HS-27A (cell line): ENCODE measurements at places on chromosomes 1 and 21.

GRCh38 chr1:93905734-93906133 is 3.5 kb downstream of the GCLM start:
- no peak for DNase-seq

DNA sequence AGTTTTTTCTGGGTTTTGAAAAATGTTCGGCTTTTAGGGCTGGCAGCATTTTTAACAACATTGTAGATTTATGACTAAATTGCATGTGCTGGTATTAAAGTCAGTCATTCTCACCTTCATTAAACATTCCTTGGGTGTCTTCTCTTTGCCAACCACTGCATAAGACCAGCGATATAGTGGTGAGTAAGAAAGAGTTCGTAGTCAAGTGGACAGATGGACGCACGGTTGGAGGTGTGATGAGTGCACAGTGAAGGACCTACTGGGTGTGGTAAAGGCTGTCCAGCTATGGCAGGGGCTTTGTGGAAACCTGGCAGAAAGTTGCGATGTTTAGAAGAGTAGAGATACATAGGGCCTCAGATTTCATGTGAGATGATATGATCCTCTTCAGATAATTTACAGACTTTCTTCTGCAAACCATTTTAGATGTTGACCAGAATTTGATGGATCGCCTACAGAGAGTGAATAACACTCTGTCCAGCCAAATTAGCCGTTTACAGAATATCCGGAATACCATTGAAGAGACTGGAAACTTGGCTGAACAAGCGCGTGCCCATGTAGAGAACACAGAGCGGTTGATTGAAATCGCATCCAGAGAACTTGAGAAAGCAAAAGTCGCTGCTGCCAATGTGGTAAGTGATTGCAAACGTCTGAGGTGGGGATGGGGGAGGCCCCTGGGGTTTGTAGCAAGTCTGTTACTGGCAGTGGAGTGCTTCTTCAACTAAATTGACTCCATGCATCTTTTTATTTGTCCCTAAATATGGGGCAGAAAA is 56.0 kb upstream of the LAMC2 start:
- DNase-seq: no peak

DNA sequence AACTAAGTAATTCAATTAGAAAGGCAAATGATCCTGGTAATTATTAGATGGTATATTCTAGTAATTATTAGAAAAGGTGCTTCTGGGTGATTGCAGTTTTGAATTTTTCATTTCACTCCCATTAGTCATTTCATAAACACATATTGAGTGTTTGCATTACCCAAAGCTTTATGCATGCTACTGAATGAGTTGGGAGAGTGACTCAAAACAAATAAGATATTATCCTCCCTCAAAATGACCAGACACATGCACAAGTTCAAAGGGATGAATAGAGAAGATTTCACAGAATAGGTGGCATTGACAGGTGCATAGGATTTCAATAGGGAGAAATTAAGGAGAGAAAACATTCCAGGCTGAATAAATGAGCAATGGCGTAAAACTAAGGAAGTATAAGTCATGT is 84.7 kb downstream of the PHTF1 start:
- DNase-seq: no peak

GRCh38 chr1:54378874-54379554 is 27.2 kb downstream of the SSBP3 start:
- DNase-seq: no peak

GRCh38 chr1:181014477-181015250 is 8.0 kb downstream of the STX6 start:
- DNase-seq: no peak

- no peak for DNase-seq
Observed at GRCh38 chr1:156655151-156655903, 13.4 kb downstream of the BCAN start.

DNA sequence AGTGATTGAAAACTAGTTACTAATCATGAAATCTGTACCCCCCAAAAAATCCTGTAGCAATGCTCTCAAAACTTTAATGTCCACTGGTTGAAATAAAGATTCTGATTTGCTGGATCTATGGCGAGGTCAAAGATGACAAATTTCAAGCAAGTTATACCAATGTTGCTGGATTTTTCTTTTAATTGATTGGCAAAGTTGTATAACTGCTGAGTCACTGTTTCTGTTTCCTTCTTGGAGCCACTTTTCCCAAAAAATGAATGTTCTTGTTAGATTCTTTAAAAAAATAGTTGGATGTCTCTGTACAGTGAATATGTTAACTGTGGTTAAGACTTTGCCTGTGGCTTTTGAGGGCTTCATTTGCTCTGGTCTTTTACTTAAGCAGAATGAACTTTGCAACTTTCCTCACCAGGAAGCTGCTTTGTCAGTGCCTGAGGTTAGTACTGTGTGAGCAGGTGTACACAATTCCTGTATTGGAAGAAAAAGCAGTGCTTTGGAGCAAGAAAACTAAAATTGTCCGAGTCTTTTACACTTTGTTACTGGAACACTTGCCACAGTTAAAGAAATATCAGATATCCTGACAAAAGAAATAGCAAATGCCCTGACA is 1211.9 kb downstream of the MRPL39 start:
- no peak for DNase-seq

GRCh38 chr1:151661751-151662150 is 49.9 kb downstream of the SNX27 start:
- DNase-seq: no peak

DNA sequence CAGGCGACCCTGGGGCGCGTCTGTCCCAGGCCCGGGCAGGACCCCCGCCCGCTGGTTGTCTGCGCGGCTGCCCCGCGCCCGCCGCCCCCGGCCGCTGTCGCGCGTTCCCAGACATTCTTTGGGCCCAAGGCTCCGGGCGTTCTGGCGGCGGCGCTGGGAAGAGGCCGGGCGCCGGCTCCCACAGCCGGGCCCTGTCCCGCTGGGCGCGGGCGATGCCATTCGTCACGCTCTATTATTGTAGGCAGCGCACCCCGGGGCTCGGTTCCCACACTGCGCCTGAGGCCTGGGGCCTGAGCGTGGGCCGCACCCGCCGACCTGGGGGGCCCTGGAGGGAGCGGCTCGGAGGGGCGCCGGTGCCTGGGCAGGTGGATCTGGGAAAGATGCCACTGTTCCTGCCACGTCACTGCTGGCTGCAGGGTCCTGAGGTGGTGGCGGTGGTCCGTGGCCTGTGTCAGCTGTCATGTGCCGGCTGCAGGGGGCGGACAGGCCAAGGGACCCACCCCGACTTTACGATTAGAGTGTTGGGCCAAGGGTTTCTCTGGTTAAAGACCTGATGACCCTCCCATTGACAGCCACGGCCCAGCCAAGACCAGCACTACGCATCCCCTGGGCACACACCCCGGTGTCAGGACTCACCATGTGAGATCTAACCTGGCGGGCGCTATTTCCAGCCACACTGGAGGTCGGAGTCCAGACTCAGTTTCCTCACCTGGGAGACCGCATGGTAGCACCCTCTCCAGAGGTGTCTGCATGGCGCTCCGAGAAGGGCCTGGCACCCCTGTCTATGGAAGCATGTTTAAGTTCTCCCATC is 55.1 kb upstream of the ADARB1 start:
- DNase-seq: no peak

GRCh38 chr1:40122855-40123254 is 25.8 kb upstream of the PPT1 start:
- DNase-seq: no peak

DNA sequence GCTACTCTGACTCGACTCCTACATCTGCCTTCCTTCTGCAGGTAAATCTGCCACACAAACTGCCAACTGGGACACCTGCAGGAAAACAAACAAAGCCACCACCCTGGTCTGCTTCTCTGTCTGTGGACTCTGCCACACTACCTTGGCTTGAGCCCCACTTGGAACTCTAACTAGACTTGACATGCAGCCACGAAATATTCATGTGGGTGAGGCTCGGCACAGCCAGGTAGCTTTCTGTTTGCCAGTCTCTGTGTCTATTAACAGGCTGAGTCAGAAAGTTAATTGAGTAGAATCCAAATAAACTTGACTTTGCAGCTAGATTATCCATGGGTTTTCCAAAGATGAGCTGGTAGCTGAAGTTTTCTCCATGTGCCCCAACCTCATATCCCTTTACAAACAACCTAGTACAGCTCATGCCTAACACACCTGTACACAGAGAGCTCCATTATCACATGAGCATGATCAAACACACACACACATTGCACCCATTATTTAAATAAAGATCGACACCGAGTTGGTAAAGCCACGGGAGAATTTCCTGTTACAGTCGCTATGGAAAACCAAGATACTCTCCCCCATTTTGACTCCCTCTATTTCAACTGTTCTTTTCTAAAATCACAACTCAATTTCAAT is 808 bp downstream of the C1orf116 start:
- DNase-seq: no peak

- DNase-seq: no peak
Observed at GRCh38 chr1:234936612-234937389, 191.8 kb downstream of the TOMM20 start.

- no peak for DNase-seq
Observed at GRCh38 chr1:25111706-25112105, 120.6 kb downstream of the SYF2 start.

DNA sequence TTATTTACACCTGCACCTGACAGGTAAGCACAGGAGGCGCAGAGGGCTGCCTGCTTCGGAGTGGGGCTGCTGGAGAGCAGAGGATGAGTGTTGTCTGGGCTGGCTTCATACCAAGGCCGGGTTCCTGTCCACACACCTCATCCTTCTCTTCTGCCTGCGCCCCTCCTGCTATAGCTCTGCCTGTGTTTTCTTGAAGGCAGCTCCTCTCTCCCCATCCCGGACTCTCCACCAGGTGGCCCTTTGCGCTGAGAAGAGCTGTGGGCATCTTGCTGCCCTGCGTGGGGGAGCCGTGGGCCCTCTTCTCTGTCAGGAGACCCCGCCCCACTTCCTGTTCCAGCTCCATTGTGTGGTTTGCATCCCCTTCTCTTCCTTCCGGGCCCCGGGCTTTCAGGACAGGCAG is 35.0 kb downstream of the ARHGEF10L start:
- no peak for DNase-seq

DNA sequence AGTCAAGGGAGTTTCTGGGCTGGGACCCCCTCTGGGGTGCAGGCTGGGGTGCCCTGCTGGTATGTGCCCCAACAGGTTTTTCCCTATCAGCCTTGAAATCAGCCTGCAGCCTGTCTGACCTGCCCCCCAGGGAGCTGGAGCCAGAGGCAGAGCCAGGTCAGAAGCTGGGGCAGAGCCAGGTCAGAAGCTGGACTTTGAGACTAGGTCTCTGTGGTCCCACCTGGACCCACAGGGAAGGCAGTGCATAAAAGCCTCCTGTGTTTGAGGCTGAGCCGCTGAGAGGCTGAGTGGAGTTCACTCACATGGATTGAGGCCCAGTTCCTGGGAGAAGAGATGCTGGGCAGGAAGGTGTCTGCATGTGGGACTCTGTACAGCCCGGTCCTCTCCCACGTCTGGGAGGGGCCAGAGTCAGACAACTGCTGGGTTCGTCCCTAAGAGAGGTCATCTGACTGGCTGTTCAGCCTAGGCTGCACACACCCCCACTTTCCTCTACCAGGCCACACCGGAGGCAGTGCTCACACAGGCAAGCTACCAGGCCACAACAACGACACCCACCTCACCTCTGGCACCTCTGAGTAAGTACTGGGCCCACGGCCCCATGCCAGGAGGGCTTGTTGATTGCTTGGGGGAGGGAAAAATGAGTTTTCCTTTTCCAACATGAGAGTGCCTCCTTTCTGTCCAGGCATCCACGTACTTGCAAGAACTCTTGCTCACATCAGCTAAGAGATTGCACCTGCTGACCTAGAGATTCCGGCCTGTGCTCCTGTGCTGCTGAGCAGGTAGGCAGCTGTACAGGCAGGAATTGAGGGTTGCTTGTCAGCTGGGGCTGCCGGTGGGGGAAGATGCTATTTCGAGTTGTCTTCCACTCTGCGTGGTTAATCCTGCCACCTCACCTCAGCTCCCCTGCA is at the start of gene ANXA9:
TSS of gene ANXA9 (plus strand) at position 488 of the 908 bp plus-strand sequence. CDS start 814 bp downstream, outside the sequence.
- DNase-seq: no peak

DNA sequence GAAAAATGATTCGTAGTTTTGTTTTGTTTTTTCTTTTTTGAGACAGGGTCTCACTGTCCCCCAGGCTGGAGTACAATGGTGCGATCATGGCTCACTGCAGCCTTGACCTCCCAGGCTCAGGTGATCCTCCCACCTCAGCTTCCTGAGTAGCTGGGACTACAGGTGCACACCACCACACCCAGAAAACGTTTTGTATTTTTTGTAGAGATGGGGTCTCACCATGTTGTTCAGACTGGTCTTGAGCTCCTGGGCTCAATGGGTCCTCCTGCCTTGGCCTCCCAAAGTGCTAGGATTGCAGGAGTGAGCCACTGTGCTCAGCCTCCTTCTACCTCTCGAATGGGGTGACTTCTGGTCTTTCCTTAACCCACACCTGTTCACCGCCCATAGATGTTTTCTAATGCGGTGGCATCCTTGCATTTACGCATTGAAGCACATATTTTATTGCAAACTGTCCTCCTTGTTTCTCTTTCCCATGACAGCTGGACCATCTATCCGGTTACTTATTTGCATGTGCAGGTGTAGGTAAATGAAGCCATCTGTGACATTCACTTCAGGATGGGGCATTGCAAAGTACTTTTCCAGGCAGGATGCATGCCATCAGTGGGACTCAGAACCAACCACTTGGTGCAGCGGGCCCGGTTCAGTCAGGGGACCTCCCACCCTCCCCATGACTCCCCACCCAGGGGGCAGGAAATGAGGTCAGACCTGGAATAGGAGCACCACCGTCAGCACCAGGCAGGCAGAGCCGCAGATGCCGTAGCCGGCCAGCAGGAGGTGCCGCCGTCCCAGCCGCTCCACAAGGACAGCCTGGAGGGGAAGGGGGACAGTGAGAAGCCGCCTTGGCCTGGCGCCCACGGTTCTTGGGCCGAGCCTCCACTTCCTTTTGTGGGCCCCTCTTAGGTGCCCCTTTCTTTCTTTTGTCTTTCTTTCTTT is 16.5 kb downstream of the SLC2A7 start:
- DNase-seq: no peak

GRCh38 chr1:92123868-92124267 is 43.7 kb downstream of the BTBD8 start:
- no peak for DNase-seq

DNA sequence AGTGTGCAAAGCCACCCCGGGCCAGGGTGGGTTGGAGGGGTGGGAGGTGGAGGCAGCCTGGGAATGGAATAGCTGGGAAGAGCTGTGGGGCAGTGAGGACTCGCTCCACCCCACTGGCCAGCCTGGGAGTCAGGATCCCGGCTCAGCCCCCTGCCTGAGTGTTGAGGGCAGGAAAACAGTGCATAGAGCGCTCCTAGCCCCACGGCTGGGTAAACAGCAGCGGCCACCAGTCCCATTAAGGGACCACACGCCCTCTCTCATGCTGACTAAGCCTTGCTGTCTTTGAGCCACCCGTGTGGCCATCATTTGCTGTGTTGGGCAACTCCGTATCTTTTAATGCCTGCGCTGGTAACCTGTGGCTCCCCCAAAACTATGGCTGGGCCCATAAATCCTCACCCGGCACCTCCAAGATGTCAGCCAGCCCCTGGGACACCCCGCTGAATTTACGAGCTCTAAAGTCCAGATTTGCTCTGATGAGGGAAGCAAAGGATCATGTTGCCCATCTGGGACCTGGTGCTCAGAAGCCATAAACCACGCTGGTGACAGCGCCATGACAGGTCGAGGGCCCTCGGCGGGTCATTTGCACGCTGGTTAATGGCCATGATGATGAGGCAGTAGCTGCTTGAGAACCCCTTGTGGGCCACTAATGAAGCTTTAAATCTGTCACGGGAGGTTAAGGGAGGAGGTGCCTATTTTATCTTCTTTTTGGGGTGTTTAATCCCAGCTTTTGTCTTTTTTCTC is 34.9 kb downstream of the SYF2 start:
- no peak for DNase-seq

- no peak for DNase-seq
Observed at GRCh38 chr21:44874497-44875315, 1.2 kb upstream of the PTTG1IP start.
